CD4-positive, alpha-beta T cell treated with Interleukin-2 at 100 ng/mL for 4 hours (primary cell): ENCODE measurements at places on chromosomes 4 and X.

DNA sequence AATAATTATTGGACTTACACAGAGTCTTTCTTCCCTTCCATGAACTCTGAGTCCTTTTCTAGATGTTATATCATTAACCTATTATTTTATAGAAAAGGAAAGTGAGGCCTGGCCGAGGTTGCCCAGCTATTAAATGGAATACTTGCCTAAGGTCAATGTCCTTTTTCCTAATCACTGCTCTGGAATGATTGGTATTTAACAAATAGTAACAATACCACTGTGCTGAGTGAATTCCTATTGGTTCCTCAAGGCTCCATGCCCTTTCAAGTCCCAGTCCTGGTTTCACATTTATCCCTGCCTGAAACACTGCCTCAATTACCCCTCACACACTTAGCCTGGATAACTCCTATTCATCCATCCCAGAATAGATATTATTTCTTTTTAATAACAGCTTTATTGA, 6.2 kb downstream of the TCEAL9 start:
- DNase-seq: no peak

- DNase-seq: no peak
Measured at GRCh38 chrX:13046141-13046855, 1.9 kb upstream of the FAM9C start.

GRCh38 chr4:16031546-16032395, 52.1 kb downstream of the PROM1 start:
- no peak for DNase-seq

DNA sequence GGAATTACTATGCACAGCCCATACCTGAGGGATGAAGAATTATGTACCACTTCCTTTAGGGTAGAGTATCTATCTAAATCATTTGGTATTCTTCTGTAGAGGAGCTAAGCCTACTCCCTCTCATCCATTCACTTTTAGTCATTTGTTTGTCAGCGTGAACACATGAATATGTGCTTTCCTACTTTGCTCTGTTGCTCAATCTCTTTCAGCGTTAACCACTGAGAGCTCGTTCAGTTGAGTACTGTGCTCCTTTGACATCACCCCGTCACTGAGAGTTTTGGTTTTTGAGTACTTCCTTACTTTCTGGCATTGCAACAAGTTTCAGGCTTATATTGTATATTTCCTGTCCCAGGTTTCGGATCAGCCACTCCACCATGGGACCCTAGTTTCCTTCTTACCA, 700.6 kb downstream of the NLGN4X start:
- DNase-seq: no peak
